ENCODE measurements at places on chromosomes 5 and 9. TPM values are rescaled to one million over a fixed set of nuclear protein-coding genes. Genes with fewer than 3 reads are reported as not detected.

FST gene
- not detected for total RNA-seq

SLCO4C1 gene
- 0.42 TPM for total RNA-seq

P4HA2 gene
- 2.3 TPM for total RNA-seq

CAVIN4 gene
- total RNA-seq, result 0.12 TPM

NPR3 gene
- not detected for total RNA-seq

PALM2AKAP2 gene
- total RNA-seq, result 0.19 TPM

NTRK2 gene
- total RNA-seq, result 1.8 TPM

IL13 gene
- total RNA-seq, result 2.8 TPM

LOX gene
- 0.10 TPM for total RNA-seq

DNA sequence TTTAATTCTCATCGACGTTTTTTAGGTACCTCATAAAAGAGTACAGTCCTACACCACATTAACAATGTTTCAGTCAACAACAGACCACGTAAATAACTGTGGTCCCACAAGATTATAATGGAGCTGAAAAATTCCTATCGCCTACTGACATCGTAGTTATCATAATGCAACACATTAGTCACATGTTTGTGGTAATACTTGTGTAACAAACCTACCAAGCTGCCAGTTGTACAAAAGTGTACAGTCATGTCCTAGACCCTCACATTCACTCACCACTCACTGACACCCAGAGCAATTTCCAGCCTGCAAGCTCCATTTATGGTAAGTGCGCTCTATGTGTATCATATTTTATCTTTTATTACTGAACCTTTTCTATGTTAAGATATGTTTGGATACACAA is 16.8 kb downstream of the GNAQ start:
- DNase-seq, result no peak

DNA sequence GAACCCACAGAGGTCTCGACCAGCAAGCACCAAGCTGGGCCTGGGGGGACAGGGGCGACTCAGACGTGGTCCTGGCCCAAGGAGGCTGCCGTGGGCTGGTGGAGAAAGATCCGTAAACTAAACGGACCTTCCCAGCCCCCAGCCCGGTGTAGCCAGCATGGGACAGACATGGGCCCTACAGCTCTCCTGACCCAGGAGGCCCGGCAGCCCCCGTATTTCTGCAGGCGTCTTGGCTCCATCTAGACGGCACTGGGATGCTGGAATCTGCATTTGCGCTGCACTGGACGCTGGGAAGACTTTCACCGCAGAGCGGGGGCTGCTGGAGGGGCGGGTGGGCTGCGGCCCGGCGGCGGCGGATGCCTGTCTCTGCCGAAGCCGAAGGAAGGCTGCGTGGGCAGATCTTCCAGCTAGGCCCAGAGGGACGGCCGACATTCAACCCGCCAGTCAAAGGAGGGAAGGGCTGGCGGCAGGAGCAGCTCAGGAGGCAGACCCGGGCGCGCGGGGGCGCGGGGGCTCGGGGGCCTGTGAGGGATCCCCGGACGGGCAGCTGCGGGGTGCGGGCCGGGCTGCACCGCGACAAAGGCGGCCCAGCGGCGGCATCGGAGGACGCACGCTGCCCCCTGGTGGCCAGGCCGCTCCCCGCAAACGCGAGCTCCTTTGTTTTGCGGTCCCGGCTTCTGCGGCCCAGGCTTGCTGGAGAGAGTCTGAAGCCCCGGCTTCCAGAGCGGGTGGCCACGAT is 266.2 kb downstream of the NSG2 start:
- DNase-seq, result peak; percentile 58

GRCh38 chr5:102450313-102450990 is 48.3 kb downstream of the SLCO6A1 start:
- DNase-seq, result no peak

- DNase-seq, result no peak
Measured at GRCh38 chr9:112569186-112569585, 82.6 kb downstream of the KIAA1958 start.

DNA sequence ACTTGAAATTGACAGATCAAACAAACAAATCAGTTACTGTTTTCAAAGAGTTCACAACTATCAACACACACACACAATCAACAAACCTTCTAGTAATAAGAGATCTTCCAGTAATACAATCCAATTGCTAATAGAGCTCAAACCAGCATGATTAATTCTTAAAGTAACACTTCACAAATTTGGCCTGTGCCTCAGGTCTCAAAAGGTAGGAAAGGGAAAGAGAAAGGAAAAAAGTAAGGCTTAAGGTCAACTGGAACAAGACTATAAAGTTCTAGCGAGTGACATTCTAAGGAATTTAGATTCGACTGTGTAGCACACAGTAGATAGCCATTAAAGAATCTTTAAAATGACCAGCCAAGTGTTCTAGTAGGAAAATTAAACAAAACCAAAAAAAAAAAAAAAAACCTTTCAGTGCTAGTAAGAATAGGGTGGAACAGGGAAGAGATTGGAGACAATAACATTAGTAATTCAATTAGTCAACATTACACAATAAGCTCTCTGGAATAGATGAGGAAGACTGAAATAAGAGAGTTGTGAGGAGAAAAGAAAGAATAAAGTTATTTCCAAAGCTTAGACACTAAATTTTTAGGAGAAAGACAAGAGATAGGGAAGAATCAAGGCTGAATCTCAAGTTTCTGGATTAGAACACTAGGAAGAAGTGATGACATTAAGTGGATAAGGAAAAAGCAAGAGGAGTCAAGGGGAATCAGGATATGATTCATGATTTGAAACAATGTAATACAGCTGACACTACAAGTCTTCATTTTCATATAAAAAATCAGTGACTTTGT is 86.1 kb downstream of the FBXL17 start:
- no peak for DNase-seq

DNA sequence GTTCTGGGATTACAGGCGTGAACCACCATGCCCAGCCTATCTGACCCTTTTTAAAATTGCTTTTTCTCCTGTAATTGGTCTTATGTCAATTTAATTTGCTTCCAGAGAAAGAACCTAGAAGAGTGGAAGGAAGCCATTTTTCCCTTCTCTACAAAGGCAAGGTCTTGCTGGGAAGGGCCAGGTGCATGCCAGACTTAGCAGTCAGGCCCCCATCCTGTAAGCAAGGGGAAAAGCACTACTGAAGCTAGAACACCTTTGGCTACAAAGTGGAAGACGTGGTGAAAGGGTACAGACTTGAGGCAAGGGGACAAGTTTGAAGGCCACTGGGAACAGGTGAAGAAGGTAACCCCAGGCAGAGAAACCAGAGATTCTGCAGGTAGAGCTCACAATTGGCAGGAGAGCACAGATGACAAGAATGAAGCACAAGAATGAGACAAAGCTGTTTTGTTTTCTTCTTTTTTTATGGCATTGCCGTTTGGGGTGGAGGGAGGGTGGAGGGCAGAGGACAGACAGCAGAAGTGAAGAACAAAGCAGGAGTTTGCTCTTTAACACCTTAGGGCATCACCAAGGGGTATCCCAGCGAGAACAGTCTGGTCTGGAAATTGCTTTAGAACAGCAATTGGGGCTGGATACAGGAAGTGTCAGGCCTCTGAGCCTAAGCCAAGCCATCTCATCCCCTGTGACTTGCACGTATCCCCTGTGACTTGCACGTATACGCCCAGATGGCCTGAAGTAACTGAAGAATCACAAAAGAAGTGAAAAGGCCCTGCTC is 72.9 kb downstream of the SERINC5 start:
- DNase-seq, result no peak

GRCh38 chr5:98798371-98798770 is 24.9 kb downstream of the RGMB start:
- no peak for DNase-seq

- DNase-seq, result no peak
Measured at GRCh38 chr9:98330831-98331230, 75.4 kb upstream of the TBC1D2 start.

DNA sequence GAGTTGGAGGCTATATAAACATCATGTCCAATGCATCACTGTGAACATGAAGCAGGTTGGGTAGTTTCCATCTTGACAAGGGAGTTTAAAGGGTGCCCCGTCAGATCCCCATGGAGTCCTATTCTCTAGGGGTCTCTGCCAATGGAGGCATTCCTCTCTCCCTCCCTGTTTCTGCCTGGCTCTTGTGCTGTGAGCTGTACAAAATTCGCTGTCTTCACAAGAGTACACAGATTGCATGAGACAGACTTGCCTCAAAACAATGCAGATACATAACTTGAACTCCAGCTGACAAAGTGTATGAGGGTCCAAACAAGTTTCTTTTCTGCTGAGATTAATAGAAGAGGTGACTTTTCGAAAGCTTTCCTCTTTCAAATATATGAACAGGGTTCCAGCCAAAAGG is 165.2 kb downstream of the SPOCK1 start:
- no peak for DNase-seq

- DNase-seq, result no peak
Measured at GRCh38 chr9:130147910-130148309, 24.3 kb upstream of the NCS1 start.

- no peak for DNase-seq
Measured at GRCh38 chr5:24606971-24607370, 37.8 kb downstream of the CDH10 start.

DNA sequence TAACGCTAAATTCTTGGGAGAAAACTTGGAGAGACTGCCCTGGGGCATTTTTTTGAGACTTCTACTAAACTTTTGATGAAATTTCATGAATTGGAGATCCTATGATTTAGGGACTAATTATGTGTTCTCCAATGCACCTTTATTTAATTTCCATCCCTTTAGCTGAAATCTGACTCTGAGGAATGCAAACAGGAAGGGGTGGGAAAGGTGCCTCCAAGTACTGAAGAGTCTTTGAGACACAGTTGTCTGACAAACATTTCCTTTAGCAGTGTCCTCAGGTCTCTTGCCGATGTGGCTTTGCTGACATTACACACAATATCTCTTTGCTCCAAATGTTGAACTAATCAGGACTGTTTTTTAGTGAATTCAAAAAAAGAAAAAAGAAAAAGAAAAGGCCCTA is 76.9 kb downstream of the LIX1 start:
- DNase-seq, result no peak

- no peak for DNase-seq
Measured at GRCh38 chr5:2519153-2519552, 232.3 kb downstream of the IRX2 start.

GRCh38 chr5:96381526-96381925 is 51.5 kb downstream of the PCSK1 start:
- peak; percentile 12 for DNase-seq

DNA sequence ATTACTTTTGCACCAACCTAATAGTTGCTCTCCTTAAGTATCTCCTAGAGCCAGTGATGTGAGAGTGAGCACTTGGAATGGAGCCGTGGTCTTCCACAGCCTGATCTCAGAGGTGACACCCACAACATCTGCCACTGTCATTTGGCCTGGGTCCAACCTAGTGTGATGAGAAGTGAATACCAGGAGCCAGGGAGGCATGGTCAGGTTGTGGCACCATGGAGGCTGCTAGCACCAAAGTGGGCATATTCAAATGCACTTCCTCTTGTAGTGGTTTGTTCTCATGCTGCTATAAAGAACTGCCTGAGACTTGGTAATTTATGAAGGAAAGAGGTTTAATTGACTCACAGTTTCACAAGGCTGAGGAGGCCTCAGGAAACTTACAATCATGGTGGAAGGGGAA is 22.6 kb upstream of the CEP72 start:
- no peak for DNase-seq

DNA sequence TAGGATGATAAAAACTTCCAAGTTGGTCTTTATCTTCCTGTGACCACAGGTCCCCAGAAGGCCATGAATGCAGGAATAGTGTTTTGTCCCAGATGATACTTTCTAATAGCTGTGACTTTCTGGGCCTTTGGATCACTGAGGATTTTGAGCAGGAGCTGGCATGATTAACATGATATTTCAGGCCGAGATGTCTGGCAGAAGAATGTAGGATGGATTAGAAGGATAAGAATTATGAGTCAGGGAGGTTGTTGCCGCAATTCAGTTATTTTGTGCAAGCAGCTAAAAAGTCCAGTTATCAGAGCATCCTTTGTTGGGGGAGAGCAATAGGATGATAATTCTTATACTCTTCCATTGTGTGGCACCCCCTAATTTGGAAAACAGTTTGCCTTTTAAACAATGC is 189.7 kb downstream of the PSAT1 start:
- no peak for DNase-seq
